Stimulated activated CD8-positive, alpha-beta memory T cell treated with anti-CD3 and anti-CD28 coated beads, Interleukin-2, amount 100 ng/mL, for 1 hour (primary cell): ENCODE measurements at places on chromosomes 16 and 17.

GRCh38 chr17:2438823-2439222, 38.0 kb upstream of the MNT start:
- no peak for DNase-seq

- DNase-seq = no peak
Measured at GRCh38 chr16:29736764-29737163, 9.0 kb downstream of the C16orf54 start.

DNA sequence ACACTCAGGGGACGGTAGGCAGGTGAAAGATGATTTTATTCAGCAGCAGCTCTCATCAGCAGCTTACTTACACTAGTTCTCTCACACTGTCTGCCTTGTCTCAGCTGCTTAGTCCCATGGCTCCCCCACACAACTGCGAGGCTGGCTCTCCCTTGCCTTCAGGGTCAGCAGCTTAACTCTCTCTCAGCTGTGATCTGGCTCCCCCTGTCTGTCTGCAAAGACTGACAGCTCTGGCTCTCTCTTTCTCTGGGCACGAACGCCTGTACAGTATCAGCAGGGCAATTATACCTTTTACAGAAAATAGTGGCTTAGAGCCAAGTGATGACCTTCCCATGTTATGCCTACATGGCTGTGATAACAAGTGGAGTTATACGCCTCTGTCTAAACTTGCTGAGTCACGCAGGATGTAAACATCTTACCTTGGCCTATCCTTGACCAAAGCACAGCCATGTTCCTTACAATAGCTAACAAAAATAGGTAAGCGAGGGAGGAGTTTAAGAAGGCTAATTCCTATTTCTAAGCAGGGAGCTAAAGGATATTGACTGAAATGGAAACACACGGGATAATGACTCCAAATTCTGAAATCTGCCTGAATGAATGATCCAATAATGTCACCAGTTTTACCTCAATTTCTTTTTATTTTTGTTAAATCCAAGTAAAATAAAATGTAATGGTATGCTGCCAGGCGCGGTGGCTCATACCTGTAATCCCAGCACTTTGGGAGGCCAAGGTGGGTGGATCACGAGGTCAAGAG, 1.1 kb upstream of the NDUFAB1 start:
- no peak for DNase-seq

DNA sequence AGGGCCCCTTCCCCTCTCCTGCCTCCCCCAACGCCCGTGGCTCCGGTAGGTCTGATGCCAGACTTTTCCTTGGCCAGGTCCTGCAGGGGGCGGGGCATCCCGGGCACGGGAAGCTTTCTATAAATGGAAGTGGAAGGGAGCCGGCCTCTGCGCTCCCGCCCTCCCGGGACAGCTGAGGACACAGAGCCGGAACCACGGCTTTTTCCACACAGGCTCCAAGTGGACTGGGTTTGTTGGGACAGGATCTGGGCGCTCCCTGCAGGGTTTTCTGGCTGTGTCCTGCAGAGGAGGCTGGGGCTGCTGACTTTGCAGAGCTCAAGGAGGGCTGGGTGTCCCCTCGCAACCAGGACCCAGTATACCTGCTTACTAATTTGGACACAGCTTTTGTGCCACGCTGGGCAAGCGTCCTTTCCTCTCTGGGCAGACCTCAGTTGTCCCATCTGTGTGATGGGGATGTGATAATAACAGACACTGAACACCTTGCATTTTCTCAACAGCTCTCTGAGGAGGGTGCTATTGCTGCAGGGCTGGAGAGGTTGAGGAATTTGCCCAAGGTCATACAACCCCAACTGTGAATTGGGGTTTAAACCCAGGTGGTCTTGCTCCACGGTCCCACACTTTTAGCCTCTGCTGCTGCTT, 1.8 kb downstream of the TNS4 start:
- no peak for DNase-seq
